ENCODE measurements at places on chromosomes 5 and 9.

- no peak for DNase-seq
Observed at GRCh38 chr5:44385291-44385900, 3.8 kb downstream of the FGF10 start.

DNA sequence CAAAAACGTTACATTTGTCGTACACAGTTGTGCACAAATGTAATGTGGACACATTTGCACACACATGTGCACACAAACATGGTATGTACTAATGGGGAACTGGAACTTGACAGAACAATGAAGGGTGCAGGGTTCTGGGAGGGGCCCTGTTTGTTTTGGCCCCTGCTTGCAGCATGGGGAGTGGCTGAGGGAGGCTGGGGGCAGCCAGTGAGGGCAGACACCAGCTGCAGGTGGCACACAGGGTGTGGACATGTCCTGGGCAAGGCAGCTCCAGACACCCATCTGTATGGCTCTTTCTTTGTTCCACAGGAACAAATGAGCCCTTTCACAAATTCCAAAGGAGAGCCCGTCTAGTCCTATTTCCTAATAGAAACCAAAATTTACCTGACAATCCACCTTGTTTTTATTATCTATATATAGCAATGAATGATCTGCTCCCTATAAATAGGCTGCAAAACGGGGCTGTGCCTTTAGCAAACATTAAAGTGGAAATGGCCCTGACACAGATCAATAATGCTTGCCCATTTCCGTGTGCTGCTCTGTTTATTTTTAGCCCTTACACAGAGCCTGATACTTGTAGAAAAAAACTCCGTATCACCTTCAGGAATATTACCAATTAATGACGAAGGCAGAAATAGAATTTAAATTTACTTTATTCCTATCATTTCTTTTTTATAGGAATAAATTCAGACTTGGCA is 26.4 kb downstream of the MARCHF3 start:
- DNase-seq = no peak

GRCh38 chr9:109499093-109499630 is 1.1 kb upstream of the PTPN3 start:
- no peak for DNase-seq

DNA sequence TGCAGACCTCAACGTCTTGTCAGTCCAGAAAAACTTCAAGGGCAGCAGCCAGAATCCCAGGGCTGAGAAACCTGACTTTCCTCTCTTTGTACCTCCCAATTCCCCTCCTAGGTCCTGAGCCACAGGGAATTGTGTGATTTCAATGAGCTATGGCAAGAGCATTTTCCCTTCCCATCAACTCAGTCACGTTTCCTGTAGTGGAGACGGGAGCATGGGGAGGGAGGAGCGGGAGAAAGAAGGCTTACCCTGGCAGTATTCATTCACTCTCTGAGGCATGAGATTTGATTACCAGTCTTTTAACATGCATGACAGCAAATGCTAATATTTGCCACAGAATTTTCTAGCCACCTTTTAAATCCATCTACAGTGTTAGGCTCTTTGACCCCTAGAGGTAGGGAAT is 109.4 kb upstream of the TBCA start:
- DNase-seq = no peak
